HFF-Myc (cell line): ENCODE measurements at places on chromosomes 5 and 9.

- DNase-seq = no peak
Observed at GRCh38 chr5:64299805-64300204, 134.2 kb downstream of the RNF180 start.

GRCh38 chr9:36092509-36093215, 43.9 kb upstream of the GLIPR2 start:
- no peak for DNase-seq

- DNase-seq = peak; percentile 88
Observed at GRCh38 chr9:134366223-134367031, 40.2 kb downstream of the RXRA start.

DNA sequence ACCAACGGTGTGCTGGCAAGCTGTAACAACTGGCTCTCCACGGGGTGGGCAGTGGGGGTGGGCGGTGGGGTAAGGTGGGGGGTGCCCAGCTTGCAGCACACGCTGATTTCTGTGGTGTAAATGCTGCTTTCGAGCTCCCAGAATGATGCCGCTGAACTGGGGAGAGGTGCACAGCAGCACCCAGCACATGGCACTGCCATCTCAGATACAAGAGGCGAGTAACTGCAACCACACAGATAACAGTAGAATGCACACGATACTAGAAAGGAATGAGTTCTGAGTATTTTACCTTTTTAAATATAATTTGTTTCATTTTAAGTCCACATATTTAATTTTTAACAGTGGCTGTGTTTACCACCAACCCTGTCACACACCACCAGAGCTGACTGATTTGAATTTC, 87.9 kb downstream of the SEMA4D start:
- DNase-seq = no peak

- DNase-seq = no peak
Observed at GRCh38 chr5:55226934-55227663, at the start of gene MCIDAS. Gene MCIDAS (minus strand): TSS chr5:55227315. CDS start chr5:55227138, 177 bp downstream.

GRCh38 chr5:41754857-41755256, 115.4 kb downstream of the OXCT1 start:
- no peak for DNase-seq

DNA sequence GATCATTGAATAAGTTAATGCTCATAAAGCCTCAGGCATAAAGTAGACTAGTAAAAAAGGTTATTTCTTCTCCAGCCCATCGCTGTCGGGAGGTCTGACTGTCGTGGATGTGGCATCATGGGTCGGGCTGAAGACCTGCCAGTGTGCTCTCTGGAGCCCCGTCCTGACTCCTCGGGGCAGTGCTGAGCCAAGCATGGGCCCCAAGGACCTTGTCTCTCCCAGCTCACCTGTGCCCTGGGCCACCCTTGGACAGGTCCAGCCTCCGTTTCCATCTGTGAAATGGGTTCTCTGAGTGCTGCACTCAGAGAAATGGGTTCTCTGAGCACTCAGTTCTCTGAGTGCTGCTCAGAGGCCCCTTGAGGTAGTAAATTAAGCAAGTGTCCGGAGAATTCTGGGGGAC, 269.0 kb downstream of the GADD45G start:
- no peak for DNase-seq
